ENCODE measurements at places on chromosomes 7 and 10. TPM values are rescaled to one million over a fixed set of nuclear protein-coding genes. Genes with fewer than 3 reads are reported as not detected.
A peak's percentile ranks its signal among the peaks of the same experiment; 100 is the strongest.

The TMEM236 gene
- total RNA-seq, result 0.66 TPM

DNA sequence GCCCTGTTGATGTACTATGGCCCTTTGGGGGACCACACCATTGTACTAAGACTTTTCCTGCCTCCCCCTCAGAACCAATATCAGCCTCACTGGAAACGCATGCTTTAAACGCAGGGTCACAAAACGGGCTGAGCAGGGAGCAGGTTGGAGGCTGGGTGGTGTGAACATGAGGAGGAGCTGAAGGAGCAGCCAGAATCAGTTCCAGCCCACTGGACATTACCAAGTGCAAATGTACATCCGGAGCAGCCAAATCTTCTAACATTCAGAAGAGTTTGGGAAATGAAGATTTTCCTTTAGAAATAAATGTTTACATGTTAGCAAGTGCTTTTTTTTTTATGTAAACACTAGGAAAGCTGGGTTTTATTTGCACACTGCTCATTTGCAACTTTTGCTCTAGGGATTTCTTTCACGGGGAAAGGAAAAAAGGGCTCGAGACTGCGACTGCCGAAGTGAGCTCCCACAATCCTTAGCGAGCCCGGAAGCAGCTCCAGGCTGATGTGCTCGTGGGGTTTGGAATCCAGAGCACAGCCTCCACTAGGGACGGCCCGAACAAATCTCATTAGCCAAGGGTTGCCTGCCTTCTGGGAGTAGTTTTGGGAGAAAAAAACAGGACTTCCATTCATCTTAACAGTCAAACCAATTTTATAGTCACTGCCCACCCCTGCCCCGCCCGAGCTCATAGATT is 108.0 kb upstream of the YAE1 start:
- H3K4me3 ChIP-seq, result peak overlapping the region; percentile 2
- H3K36me3 ChIP-seq, result no peaks in the 10 kb centered on the region
- peaks cover 39% of the 10 kb centered on the region for H3K27me3 ChIP-seq
- no peaks in the 10 kb centered on the region for H3K4me1 ChIP-seq
- no peak overlapping the region for H3K27ac ChIP-seq
- DNase-seq, result no peak

- no peaks in the 10 kb centered on the region for H3K36me3 ChIP-seq
- no peak overlapping the region for H3K27ac ChIP-seq
- DNase-seq, result no peak
- H3K4me1 ChIP-seq, result peaks cover 7% of the 10 kb centered on the region
- H3K4me3 ChIP-seq, result no peak overlapping the region
These were observed 199.1 kb downstream of the HERPUD2 start for GRCh38 chr7:35495844-35496243.

DNA sequence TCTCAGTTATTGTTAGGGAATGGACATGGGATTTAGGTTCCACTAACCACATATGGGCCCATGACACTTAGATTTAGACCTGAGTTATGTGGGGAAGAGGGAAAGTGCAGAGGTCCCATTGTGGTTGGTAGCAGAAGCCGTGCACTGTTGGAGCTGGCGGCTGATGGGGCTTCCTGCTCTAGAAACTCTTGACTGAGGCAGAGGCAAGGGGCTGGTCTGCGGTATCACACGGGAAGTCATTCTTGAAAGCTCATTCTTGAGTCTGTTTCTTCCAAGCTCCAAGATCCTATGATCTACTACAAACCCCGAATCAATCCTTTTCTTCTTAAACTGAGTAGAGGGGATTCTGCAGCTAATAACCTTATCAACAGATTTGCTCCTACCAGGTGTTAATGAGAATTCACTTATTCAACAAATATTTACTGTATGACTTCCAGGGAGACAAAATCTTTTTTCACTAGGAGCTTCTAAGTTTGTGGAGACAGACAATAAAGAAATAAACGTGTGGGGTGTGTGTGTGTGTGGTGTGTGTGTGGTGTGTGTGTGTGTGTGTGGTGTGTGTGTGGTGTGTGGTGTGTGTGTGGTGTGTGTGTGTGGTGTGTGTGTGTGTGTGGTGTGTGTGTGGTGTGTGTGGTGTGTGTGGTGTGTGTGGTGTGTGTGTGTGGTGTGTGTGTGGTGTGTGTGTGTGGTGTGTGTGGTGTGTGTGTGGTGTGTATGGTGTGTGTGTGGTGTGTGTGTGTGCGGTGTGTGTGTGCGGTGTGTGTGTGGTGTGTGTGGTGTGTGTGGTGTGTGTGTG is 57.1 kb downstream of the AOC1 start:
- H3K27me3 ChIP-seq, result peaks cover 7% of the 10 kb centered on the region
- H3K27ac ChIP-seq, result no peak overlapping the region
- peaks cover 1% of the 10 kb centered on the region for H3K4me1 ChIP-seq
- H3K4me3 ChIP-seq, result no peak overlapping the region
- DNase-seq, result no peak
